ENCODE measurements at places on chromosomes 5 and 9.

GRCh38 chr5:92749943-92750342 is 831.1 kb downstream of the NR2F1-AS1 start:
- DNase-seq = no peak

GRCh38 chr5:82777106-82777505 is 300.1 kb downstream of the TMEM167A start:
- no peak for DNase-seq

- no peak for DNase-seq
Measured at GRCh38 chr5:3878267-3878666, 282.6 kb downstream of the IRX1 start.

- DNase-seq = no peak
Measured at GRCh38 chr5:151706906-151707305, 20.2 kb upstream of the SPARC start.

GRCh38 chr5:111548992-111549649 is 36.8 kb upstream of the STARD4 start:
- DNase-seq = no peak

GRCh38 chr9:21266733-21267484 is 27.1 kb upstream of the IFNA14 start:
- DNase-seq = no peak

DNA sequence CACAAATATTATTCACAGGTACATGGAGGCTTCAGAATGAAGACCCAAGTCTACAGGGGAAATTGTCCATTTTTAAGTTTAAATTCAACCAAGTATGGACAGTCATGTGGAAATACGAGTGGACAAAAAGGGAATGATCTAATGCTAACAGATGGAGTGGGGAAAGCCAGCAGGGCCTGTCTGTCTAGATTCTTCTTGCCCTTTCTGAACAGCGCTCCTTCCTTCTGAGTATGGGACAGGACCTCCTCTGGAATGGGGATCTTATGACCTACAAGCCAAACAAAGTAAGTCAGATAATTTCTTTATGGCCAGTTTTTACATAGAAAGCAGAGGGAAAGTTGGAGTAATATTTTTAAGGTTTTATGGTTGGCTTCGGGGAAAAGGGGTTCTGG is 119.8 kb upstream of the NEK6 start:
- no peak for DNase-seq

DNA sequence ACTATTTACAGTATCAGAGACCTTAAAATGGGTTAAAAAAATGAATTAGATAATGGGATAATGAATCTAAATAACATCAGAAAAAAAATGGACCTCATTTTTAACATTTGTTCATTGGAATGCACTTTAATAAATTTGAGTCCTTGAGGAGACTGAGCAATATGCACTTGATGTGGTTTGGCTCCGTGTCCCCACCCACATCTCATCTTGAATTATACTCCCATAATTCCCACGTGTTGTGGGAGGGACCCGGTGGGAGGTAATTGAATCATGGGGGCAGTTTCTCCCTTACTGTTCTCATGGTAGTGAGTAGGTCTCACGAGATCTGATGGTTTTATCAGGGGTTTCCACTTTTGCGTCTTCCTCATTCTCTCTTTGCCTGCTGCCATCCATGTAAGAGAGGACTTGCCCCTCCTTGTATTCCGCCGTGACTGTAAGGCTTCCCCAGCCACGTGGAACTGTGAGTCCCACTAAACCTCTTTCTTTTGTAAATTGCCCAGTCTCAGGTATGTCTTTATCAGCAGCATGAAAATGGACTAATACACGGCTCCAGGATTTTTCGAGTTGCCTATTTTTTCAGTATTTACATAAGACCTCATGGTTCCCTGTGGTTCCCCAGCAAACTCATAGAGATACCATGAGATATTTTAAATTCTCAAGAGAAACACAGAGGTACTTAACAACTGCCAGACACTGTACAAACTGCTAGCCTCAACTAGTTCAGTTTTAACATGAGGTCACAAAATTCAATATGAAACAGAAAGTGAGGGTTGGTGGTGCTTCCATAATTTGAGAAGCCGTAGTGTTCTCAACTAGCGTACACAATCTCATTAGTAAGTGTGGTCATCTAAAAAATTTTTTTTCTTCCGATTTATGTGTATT is 128.3 kb downstream of the TLE1 start:
- no peak for DNase-seq

DNA sequence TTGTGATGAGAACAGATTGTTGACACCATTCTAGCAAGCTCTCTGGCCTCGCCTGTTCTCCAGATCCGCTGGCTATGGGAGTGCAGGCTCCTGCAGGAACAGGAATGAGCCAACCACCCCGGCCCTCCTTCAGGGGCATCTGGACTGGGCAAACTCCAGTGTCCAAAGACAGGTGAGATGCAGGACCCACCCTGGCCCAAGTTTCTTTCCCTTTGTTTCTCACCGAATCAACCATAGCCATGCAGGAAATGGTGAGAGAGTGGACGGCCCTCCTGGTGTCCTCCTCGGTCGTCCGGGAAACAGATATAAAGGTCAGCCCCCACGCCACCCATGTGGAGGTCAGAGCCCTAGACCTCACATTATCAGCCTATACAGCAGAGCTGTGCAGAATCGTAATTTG is 108.6 kb upstream of the IRX2 start:
- DNase-seq = no peak

GRCh38 chr9:127204771-127205470 is 59.7 kb upstream of the GARNL3 start:
- peak; percentile 81 for DNase-seq

- DNase-seq = no peak
Measured at GRCh38 chr5:59238126-59238902, 655.2 kb downstream of the PDE4D start.

DNA sequence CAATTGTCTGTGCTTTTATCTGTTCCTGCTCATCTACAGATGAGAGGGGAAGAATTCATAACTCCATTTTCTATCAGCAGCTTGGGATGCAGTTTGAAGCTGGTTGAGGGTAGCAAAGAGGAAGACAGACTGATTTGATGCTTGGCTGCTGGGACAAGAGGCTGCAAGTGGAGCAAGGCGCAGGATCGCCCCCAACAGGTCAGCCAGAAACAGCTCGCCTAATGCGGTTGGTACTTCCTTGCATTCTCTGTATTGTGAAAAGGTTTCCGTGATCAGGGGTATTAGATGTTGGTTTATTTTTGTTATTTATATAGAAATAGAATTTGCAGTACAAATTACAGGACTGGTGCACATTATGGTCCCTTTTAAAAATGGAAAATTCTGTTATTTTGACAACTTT is 40.6 kb downstream of the ZNF883 start:
- no peak for DNase-seq

GRCh38 chr5:169029661-169030274 is 271.2 kb downstream of the SLIT3 start:
- no peak for DNase-seq

DNA sequence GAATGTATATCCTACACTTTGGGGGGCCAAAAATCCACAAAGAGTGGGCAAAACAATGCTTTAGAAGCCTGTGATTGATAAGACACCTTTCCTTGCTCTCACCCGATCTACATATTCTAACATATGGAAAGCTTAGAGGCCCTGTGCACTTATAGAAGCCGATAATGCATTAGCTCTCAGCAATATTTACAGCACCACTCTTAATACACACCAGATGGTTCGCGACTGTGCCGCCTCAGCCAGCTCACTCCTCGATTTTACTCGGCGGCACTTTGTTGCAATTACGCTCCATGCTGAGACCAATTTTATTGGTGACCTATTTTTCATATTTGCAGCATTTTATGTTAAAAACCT is 18.8 kb downstream of the NR2F1 start:
- DNase-seq = no peak

DNA sequence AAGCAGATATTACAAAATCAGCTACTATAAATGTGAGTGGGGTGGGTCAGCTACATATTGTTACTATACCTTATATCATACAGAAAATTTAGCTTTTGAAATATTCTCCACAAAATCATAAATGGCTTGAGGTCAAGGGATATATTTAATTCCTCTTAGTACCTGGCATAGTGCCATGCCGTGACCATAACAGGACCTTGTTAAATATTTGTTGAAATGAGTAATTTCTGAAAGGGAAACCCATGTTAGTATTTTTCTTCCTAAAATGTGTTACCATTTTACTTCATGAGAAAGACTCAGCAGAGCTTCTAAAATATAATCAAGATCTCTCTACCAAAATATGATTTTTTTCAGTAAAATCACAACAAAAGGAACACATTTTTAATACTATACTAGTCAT is 14.8 kb downstream of the ATP10B start:
- no peak for DNase-seq

DNA sequence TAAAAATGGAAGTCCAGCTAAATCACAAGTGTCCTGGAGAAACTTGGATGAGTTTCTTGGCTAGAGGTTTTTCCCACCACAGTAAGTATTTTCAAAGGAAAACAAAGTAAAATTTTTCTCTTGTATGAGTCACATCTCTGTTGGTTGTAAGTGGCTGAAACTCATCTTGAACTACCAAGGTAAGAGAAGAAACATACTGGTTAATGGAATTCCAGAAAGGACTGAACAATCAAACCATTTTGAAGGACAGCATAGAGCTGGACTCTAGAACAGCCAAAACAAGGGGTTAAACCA is 102.8 kb upstream of the CDKN2B start:
- no peak for DNase-seq

DNA sequence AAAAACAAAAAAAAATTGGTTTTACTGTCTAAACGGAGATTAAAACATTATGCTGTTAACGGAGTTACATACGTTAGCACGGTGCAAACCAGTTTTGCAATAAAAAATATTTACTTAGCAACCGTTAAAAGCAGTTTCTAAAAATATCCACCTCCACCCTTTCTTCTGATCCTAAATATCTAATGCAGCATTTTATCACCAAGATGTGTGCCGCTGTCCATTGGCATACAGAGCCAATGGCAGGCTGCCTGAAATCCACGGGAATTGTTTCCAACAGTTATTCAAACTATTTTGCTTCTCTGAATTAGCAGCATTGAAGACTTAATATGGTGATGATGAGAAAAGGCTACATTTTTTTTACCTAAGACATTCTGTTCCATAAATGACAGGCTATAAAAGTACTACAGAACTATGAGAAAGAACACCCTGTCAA is 61.6 kb downstream of the CSNK1A1 start:
- no peak for DNase-seq

DNA sequence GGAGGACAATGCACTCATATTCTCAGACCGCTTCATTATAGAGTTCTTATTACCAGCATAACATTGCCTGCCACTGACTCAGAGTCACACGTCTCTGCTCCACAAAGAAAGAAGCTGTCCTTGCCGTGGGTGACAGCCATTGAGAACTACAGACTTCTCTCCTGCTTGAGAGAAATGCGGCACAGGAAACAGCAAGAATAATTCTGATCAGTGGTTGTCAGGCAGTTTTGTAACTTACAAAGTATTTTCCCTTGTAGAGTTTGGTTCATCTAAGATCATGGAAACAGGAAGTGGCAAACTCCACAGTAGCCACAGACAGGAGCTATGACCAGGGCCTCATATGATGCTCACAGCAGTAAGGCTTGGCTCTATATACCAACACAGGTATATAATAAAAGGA is 47.0 kb downstream of the KCNV2 start:
- DNase-seq = no peak

GRCh38 chr9:70563431-70564204 is 149.2 kb upstream of the KLF9 start:
- no peak for DNase-seq

DNA sequence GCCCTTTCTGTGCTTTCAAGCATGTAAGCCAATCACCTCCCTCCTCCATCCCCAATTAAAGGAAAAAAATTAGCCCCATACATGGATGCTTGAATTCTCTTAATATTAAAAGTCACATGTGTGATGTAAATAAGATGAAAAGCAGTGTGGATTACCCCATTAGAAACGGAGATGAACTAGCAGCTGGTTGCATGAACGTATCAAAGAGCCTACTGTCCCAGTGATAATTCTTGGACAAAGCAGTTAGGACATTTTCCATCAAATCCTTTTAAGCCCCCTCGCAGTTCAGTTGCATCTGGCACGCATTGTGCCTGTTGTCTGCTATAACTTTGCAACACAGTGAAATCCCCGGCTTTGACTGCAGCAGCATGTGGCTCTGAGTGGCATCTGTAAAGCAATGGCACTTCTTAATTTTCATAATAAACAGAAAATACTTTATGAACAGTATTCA is 285.6 kb downstream of the FBXL7 start:
- DNase-seq = no peak

- no peak for DNase-seq
Measured at GRCh38 chr5:6450319-6450833, 1.7 kb downstream of the UBE2QL1 start.

DNA sequence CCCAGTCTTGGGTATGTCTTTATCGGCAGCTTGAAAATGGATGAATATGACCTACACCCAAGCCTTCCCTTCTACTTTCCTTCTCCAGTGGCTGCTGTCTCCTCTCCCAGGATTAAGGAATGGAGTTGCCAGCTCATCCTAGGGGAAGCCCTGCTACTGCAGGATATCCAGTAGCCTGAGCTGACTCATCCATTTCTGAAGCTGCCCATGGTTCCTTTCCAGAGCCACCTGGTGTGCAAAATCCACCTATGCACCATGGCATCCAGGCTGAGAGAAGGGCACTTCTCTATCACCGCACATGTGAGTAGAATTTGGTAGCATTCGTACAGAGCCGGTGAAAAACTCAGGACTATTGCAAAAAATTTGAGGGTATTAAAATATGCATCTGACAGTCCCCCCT is 290.8 kb downstream of the YTHDC2 start:
- no peak for DNase-seq

- DNase-seq = no peak
Measured at GRCh38 chr5:32095261-32095671, 78.9 kb downstream of the GOLPH3 start.

DNA sequence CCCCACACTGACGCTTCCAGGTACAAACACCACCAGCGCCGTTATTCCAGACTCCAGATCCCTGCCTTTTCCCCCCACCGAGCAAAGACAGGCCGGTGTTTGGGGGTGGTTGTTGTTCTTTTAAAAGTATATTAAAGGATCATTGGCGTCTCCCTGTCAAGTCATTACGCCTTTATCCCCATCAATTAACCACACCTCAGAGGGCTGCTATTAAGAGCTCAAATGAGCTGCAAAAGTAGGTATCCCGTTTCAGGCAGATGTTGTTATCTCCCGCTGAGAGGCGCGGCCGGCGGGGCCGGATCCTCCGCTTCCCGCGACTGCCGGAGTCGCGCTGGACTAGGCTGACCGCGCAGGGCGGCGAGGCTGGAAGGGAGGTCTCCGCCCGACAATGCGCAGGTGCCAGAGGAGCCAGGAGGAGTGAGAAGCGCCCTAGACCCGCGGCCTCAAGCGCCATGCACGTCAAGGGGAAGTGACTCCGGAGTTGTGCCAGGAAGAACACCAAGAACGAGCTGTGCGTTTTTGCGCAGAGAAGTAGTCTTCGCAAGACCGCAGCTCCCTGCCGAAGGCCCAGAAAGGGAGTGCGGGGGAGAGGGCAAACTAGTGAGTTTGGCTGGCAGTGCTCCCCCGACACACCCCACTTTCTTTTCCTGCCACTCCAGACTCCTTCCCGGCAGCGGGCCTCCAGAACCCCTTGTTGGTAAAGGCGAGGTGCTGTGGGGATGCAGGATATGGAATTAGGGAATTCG is 8.2 kb downstream of the NR2F1-AS1 start:
- no peak for DNase-seq

- no peak for DNase-seq
Measured at GRCh38 chr5:55218967-55219366, 8.1 kb downstream of the MCIDAS start.

GRCh38 chr5:130116462-130116861 is 212.2 kb downstream of the CHSY3 start:
- DNase-seq = no peak

- DNase-seq = no peak
Measured at GRCh38 chr9:97046228-97046627, 7.3 kb upstream of the CTSV start.

GRCh38 chr5:113663879-113664541 is 150.5 kb downstream of the YTHDC2 start:
- no peak for DNase-seq

Measured in DMS 273 treated with DMSO at 0.1 percent for 48 hours (cell line).